Prostate gland (tissue), 2 donors: ENCODE measurements at places on chromosomes 5 and 9. TPM values are rescaled to one million over a fixed set of nuclear protein-coding genes. Genes with fewer than 3 reads are reported as not detected.

Gene WNK2
- 136 TPM for total RNA-seq

Gene TRIM7
- 4.5 TPM for total RNA-seq

Gene CYLC2
- not detected for total RNA-seq

Gene PDZD2
- 10.3 TPM for total RNA-seq

Gene NIPAL4
- total RNA-seq = 2.8 TPM

Gene C8G
- total RNA-seq = not detected

Gene FUT7
- 0.57 TPM for total RNA-seq

Gene SMIM33
- not detected for total RNA-seq

Gene MEIKIN
- 5.6 TPM for total RNA-seq

Gene PCDHB2
- total RNA-seq = 23.0 TPM

Gene PCDHA12
- 0.40 TPM for total RNA-seq

Gene IL5
- total RNA-seq = not detected

Gene IFNA1
- total RNA-seq = not detected

Gene PLK2
- 69.4 TPM for total RNA-seq

Gene WDR38
- total RNA-seq = not detected

Gene ALDOB
- total RNA-seq = not detected

Gene LCN9
- total RNA-seq = not detected

Gene MFAP3
- total RNA-seq = 35.8 TPM

Gene FBN2
- total RNA-seq = 0.82 TPM

Gene KCNV2
- not detected for total RNA-seq

Gene FOXD1
- 1.6 TPM for total RNA-seq

Gene PRSS3
- total RNA-seq = 0.23 TPM

Gene NR2F1
- total RNA-seq = 14.9 TPM

Gene ADAMTS6
- 20.7 TPM for total RNA-seq

Gene QRFP
- 1.0 TPM for total RNA-seq

Gene PFN3
- not detected for total RNA-seq

Gene FBXO10
- 8.5 TPM for total RNA-seq

Gene PCDHA13
- 1.5 TPM for total RNA-seq

Gene IGFBPL1
- total RNA-seq = 0.32 TPM

Gene SLC1A3
- 12.7 TPM for total RNA-seq

Gene GRM6
- 0.23 TPM for total RNA-seq

Gene SLC25A2
- total RNA-seq = 4.4 TPM

Gene CMYA5
- 13.8 TPM for total RNA-seq

Gene SLC24A2
- total RNA-seq = not detected

Gene SLC6A3
- 4.6 TPM for total RNA-seq
